LNCaP clone FGC (cell line): ENCODE measurements at places on chromosomes 7 and 10.

DNA sequence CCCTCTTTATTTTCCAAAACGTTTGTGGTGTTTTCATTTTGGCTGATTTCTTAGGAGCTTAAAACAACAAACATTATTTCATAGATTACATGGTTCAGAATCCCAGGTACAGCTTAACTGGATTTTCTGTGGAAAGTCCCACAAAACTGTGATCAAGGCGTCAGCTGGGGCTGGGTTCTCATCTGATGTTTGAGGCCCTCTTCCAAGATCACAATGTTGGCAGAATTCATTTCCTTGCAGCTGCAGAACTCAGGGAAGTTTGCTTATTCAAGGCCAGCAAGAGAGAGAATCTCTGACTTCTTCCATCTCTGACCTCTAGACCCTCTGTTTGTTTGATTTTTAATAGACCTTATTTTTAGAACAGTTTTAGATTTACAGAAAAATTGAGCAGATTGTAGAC lies 108.4 kb upstream of the AGK start:
- DNase-seq, result no peak

DNA sequence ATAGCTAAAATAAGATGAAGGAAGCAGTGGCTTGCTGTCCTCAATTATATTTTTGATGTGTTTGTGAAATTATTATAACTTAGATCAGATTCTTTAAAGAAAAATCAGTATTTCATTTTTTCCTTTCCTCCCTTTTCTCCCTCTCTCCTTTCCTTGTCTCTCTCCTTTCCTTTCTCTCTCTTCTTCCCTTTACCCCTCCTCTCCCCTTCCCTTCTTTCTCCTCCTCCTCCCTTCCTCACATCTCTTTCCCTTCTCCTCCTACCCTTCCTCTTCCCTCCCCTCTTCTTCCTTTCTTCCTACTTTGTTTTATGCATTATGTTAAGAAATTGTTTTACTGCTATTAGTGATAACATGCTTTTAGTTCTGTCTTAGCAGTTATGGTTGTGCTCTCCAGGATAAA lies 171.5 kb downstream of the ADK start:
- DNase-seq, result no peak

- DNase-seq, result no peak
Observed at GRCh38 chr10:102763037-102763607, 19.4 kb downstream of the WBP1L start.

GRCh38 chr10:76436401-76436811 lies 1005.0 kb downstream of the LRMDA start:
- DNase-seq, result no peak

GRCh38 chr10:6353526-6353925 lies 150.8 kb downstream of the PFKFB3 start:
- no peak for DNase-seq

GRCh38 chr10:78981257-78981969 lies 87.4 kb upstream of the ZMIZ1 start:
- DNase-seq, result no peak

GRCh38 chr7:68476966-68477365 lies 1121.3 kb upstream of the AUTS2 start:
- DNase-seq, result no peak

GRCh38 chr7:124764847-124765400 lies 668 bp downstream of the GPR37 start:
- no peak for DNase-seq

DNA sequence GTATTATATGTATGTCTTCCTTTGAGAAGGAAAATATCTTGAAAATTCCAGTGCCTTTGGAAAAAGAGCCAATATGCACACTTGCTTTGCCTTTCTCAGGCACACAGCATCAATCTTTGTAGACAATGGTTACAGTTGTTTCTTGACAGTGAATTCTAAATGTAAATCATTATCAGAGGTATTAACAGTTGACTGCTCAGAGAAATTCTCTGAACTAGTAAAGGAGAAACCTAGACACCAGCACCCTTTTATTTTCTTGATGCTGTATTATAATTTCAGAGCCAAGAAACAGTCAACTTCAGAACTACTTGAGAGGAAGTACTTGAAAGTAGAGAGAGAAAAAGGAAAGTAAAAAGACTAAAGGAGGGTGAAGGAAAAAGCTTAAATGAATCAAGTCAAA lies 185.8 kb upstream of the SMIM30 start:
- no peak for DNase-seq

DNA sequence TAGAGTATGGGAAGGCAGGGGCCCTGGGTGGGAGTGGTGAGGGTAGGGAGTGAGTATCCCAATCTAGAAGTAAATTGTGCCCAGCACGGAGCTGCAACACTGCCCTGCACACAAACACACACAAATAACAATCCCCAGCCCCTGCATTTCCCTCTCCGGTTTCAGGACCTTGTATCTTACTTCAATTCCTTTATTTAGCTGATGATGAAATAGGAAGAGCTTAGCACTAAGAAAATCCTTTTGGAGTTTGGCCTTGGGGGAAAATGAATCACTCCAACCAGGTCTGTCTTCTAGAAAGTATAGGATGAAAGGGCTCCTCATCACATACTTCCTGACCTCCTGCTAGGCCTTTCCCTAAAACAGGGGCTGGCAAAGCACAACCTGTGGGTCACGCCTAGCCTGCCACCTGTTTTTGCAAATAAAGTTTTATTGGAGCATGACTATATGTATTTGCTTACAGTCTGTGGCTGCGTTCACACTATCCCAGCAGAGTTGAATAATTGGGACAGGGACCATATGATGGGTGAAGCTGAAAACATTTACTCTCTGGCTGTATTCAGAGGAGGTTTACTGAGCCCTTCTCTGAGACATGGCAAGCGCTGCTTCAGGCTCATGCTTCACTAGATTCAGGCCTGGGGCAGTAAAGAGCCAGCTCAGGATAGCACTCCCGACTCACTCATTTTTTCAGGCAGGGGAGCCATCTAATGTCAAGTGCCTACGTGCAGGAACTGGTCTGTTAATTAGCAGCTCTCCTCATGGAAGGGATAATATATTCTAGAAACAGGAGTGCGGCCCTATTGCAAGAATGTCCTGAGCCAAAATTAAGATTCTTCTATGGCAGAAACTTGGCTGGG lies 111.0 kb downstream of the EGFR start:
- no peak for DNase-seq

DNA sequence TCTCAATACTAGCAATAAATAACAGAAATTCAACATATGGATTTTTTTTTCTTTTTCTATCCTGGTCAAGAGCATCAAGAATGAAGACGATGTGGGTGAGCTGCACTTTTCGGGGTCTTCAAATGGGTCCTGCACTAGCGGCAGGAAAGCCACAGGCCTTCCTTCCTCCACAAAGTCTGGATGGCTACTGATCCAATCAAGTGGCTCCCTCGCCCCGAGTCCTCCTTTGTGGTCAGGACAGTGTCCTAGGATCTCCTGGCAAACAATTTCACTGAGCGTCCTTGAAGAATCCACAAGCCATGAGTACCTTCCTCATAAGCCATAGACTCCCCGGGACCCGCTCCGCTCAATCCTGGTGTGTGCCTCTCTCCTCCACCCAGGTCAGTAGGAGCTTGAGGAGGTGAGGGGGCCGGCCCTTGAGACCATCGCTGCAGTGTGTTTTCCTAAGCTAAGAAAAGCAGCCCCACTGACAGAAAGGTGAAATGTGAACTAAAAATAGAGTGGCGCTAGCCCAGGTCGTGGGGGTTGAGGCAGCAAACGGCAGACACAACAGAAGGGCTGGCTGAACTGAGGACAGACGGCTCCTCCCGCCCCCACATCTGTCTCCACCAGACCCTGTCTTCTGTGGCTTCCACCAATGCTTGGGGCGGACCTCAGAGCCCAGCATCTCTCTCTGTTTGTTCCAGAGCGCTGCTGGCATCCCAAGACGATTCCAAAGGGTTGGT lies 202.3 kb downstream of the HERPUD2 start:
- no peak for DNase-seq

DNA sequence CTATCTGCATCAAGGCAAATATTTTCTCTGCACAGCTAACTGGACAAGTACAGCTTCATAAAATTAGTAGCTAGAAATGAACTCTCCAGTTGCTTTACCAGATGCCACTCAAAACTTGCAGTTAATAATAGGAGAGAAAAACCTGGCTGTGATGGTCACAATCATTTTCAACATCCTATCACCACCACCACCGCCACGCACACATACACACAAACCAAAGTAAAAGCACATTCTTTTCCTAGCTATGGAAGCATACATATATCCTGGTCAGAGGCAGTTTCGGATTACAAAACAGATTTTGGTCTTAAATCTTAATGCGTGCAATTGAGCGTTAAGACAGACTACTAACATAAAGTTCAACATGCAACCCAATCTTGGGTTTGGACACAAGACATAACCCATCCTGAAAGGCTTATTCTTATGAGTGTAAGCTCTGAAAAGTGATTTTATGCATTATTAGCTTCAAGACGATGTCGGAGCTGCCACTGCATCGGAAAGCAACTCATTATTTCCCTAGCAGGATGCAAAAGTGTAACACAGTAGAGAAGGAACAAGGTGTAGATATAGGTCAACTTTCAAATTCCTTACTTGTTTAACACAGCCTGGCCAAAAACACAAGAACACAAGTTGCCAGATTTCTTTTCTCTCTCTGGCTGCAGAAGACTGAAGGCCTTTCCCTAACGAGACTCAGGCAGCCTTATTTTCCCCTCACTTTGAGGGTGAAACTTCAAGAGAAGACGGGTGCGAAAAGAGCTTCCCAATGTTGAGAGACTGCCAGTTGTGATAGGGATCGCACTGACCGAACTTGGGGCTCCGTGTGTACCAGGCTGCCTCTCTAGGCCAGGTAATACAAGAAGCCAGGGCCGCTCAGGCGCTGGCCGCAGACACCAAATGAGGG lies 1.2 kb downstream of the CACUL1 start:
- DNase-seq, result no peak

GRCh38 chr10:43962346-43963191 lies 313.9 kb upstream of the ZNF32 start:
- no peak for DNase-seq

- no peak for DNase-seq
Observed at GRCh38 chr7:12091231-12091630, 119.9 kb upstream of the TMEM106B start.

- DNase-seq, result no peak
Observed at GRCh38 chr7:89988074-89988473, 166.2 kb upstream of the STEAP1 start.

- no peak for DNase-seq
Observed at GRCh38 chr7:148262721-148263229, 327.8 kb upstream of the C7orf33 start.

DNA sequence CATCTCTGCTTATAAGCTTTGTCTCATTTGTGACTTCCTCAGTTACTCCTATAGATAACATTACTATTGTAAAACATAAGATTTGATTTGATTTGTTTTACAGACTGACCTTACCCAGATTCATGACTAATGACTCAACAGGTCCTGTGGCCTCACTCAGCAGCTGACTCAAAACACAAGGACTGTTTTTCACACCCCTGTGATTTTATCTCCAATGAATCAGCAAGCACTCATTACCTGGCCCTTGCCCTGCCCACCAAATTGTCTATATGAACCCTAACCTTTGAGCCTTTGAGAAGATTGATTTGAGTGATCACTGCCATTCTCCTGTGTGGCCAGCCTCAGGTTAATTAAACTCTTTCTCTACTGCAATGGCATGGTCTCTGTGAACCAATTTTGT lies 1064.6 kb upstream of the LRRTM3 start:
- no peak for DNase-seq

DNA sequence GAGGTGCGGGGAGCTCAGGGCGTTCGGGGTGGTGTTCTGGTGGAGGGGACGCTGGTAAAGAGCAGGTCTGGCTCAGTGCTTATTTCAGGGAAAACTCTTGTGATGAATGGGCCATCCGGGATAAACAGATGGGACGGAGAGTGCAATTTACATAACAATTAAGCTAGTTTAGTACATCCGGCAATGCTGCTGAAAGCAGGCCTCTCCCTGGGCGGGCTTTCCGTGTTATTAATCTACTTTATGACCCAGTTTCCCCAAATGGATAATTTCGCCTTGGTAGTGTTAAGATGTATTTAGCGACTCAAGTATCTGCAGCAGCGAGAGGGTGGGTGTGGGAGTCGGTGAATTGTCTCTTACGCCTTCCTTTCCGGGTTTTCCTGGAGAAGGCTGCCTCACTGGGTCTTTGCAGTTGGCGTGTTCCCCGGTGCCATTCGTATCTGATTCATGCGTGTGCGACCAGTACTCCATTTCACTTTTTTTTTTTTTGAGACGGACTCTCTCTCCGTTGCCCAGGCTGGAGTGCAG lies 25.2 kb downstream of the FOXK1 start:
- DNase-seq, result no peak

- no peak for DNase-seq
Observed at GRCh38 chr7:140597428-140597949, 43.1 kb downstream of the DENND2A start.

GRCh38 chr7:80520199-80520598 lies 8.3 kb upstream of the GNAT3 start:
- no peak for DNase-seq

GRCh38 chr10:28777911-28778310 lies 100.6 kb downstream of the BAMBI start:
- DNase-seq, result no peak

- DNase-seq, result no peak
Observed at GRCh38 chr10:124000792-124001201, 92.6 kb downstream of the CHST15 start.

GRCh38 chr7:111919631-111920179 lies 286.5 kb downstream of the DOCK4 start:
- no peak for DNase-seq

- DNase-seq, result no peak
Observed at GRCh38 chr10:124035928-124036558, 57.4 kb downstream of the CHST15 start.

DNA sequence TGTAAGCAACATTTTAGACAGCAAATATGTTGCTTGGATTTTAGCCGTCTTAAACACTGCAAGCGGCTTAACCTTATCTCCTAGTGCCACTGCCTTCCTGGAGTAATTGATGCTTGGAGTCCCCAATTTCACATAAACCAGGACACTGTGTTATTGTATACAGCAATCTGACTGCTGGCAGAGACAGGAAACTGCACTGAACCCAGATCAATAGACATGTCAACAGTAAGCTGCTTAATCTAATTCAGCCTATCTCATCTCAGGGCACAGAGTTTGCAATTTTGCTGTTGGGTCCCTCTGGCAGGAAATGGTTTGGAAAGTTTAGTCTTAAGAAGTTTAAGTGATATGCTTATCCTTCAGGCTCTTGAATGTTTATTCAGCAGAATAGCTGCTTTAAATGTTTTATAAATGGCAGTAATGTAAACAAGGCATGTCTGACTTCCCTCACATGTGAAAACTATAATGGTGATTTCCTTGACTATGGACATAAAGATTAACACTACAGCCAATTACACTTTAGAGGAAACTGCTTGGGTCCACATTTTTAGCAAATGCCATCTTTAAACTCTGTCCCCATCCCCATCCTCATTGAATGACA lies 598.6 kb downstream of the PARD3 start:
- DNase-seq, result no peak

GRCh38 chr10:9294132-9294663 lies 1239.7 kb downstream of the GATA3 start:
- DNase-seq, result no peak

GRCh38 chr10:30629653-30630052 lies at the start of gene LYZL2:
Gene LYZL2, minus strand, starts transcription at chr10:30629753. Its CDS starts 2,838 bp downstream, at chr10:30626915.
- DNase-seq, result no peak
